CD8-positive, alpha-beta memory T cell (primary cell): ENCODE measurements at places on chromosomes 2 and 18.

- no peak for DNase-seq
- no peak overlapping the region for H3K4me3 ChIP-seq
- no peak overlapping the region for H3K27ac ChIP-seq
- no peaks in the 10 kb centered on the region for H3K27me3 ChIP-seq
- no peaks in the 10 kb centered on the region for H3K4me1 ChIP-seq
Measured at GRCh38 chr18:44286049-44286448, 394.6 kb upstream of the SETBP1 start.

- no peak for DNase-seq
- peaks cover 3% of the 10 kb centered on the region for H3K36me3 ChIP-seq
- peaks cover 28% of the 10 kb centered on the region for H3K4me1 ChIP-seq
- H3K4me3 ChIP-seq = peak overlapping the region; percentile 52
- no peaks in the 10 kb centered on the region for H3K27me3 ChIP-seq
- H3K27ac ChIP-seq = no peak overlapping the region
Measured at GRCh38 chr2:127884436-127884835, 1.3 kb downstream of the AMMECR1L start.

- H3K4me1 ChIP-seq = peaks cover 5% of the 10 kb centered on the region
- no peak overlapping the region for H3K27ac ChIP-seq
- H3K4me3 ChIP-seq = no peak overlapping the region
- no peaks in the 10 kb centered on the region for H3K36me3 ChIP-seq
- H3K27me3 ChIP-seq = peaks cover 5% of the 10 kb centered on the region
Measured at GRCh38 chr2:74447230-74447999, 5.7 kb upstream of the RTKN start.

- no peaks in the 10 kb centered on the region for H3K27me3 ChIP-seq
- no peak for DNase-seq
- H3K27ac ChIP-seq = no peak overlapping the region
Measured at GRCh38 chr2:49248506-49248905, 94.2 kb upstream of the FSHR start.

DNA sequence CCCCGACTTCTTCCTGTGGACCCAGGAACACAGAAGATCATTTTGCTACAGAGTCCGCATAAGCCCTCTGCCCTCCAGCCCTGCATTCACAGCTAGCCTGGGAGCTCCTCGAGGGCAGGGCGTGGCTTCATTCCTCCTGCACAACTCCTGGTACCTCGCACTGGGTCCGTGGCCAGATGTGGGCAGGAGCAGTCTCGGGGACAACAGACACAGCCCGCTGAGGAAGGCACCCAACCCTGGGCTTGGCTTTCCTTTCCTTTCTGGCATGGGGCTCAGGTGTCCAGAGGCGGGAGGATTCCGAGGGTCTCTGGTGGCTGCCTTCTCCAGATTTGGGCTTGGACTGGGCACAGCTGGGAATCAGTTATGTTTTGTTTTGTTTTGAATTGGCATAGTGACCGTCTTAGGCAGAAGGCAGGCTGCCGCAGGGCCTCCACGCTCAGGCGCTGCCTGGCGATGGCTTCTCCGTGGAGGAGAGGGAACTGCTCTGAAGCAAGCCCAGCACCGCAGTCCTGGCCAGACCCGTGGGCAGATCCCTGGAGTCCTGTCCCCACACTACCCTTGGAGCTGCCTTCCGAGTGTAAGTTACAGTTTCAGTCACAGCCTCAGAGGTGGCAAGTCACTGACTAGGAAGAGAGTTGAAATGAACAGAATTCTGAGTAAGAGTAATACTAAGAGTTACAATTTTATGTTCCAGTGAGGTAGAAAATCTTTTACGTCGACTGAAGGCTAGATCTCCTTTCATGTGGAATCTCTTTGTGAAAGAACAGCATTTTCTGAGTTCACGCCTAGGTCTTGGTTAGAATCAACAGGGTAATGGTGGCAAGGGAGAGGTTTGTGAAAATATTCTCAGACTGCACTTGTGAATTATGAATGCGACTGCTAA is 47.9 kb downstream of the LDLRAD4 start:
- no peak for DNase-seq
- no peak overlapping the region for H3K27ac ChIP-seq
- peak overlapping the region; percentile 26 for H3K4me3 ChIP-seq
- H3K36me3 ChIP-seq = no peaks in the 10 kb centered on the region
- peaks cover 32% of the 10 kb centered on the region for H3K4me1 ChIP-seq

DNA sequence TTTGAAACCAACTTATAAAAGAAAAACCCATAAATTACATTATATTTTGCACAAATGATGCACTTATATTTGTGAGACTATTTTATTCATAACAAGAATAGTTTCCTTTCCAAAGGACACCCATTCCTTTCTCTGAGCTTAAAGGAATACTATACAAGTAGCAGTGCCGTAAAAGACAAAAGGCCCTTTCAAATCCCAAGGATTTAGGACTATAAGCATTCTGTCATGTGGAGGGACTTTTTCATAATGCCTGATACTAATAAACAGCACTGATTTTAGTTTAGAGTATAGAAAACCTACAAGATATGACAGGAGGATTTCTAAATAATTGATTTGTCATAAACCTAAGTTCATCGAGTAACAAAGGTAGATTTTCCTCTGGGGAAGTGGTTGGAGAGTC is 1134.2 kb upstream of the ZEB2 start:
- no peaks in the 10 kb centered on the region for H3K27me3 ChIP-seq
- DNase-seq = no peak
- no peaks in the 10 kb centered on the region for H3K36me3 ChIP-seq

DNA sequence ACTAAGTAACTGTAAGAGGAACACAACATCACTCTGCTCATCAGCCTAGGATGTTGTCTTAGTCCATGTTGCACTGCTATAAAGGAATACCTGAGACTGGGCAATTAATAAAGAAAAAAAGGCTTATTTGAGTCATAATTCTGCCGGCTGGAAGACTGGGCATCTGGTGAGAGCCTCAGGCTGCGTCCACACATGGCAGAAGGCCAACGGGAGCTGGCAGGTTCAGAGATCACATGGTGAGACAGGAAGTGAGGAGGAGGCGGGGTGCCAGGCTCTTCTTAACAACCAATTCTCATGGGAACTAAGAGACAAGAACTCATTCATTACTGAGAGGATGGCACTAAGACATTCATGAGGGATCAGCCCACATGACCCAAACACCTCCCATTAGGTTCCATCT is 46.8 kb downstream of the EPG5 start:
- no peak overlapping the region for H3K27ac ChIP-seq
- H3K27me3 ChIP-seq = no peaks in the 10 kb centered on the region
- DNase-seq = no peak
- peaks cover 40% of the 10 kb centered on the region for H3K36me3 ChIP-seq

DNA sequence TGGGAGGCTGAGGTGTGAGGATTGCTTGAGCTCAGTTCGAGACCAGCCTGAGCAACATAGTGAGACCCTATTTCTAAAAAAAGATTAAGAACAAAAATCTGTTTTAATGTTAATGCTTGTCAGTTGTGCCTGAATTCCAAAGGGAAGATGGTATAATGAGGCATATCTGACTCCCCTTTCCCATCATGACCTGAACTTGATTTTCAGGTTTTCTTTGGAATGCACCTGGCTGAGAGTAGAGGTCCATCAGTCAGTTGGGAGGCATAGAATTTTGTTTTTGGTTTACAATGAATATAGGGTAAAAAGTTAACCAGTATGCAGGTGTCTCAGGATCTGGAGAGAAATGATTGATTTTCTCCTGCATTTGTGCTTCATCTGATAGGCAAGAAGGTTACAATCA is 20.4 kb downstream of the RPIA start:
- DNase-seq = no peak
- H3K36me3 ChIP-seq = no peaks in the 10 kb centered on the region
- no peaks in the 10 kb centered on the region for H3K27me3 ChIP-seq
- no peak overlapping the region for H3K4me3 ChIP-seq
- H3K27ac ChIP-seq = no peak overlapping the region

GRCh38 chr18:34493099-34493544 is 217.0 kb upstream of the DTNA start:
- no peak overlapping the region for H3K27ac ChIP-seq
- no peak for DNase-seq
- H3K4me3 ChIP-seq = no peak overlapping the region
- no peaks in the 10 kb centered on the region for H3K27me3 ChIP-seq
- H3K36me3 ChIP-seq = no peaks in the 10 kb centered on the region
- H3K4me1 ChIP-seq = no peaks in the 10 kb centered on the region

DNA sequence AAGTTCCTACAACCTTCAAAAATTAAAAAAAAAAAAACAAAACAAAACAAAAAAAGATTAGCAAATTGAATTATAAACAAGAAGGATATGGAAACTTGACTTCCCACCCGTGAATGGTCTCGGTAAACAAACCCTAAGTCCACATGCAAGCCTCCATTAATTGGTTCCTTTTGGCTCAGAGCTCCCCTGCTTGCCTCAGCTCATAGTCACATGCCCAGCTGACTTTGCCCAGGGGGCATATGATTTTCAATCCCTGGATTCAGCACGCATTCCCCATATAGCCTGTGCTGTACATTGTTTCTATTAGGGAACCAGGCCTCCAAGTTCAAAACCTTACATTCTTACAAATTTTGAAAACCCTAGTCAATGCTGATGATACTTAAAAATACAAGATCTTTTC is 95.0 kb downstream of the PID1 start:
- no peaks in the 10 kb centered on the region for H3K27me3 ChIP-seq
- no peaks in the 10 kb centered on the region for H3K4me1 ChIP-seq
- H3K4me3 ChIP-seq = no peak overlapping the region
- H3K27ac ChIP-seq = no peak overlapping the region
- DNase-seq = no peak
- H3K36me3 ChIP-seq = no peaks in the 10 kb centered on the region

DNA sequence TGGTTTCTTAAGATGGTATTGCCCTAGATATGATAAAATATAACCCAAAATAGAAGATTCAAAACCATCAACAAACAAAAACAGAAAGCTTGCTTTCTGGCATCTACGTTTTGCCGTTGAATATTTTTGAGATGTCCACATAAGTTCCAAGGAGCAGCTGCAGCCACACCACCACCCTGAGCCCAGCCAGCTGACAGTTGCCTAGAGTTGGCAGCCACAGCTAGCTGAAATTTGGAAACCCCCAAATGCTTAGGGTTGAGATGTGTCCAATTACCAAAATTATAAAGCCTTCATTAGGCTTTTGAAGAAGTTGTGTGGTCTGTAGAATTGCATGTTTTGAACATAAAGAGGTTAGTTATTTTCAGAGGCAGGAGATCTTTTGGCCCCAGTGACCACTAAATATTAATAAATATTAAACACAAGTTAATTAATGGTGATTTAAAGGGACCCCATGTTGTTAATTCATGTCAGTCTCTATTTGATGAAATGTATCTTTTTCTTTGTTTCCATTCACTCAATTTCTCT is 118.1 kb upstream of the DTNA start:
- no peaks in the 10 kb centered on the region for H3K27me3 ChIP-seq
- no peak for DNase-seq
- H3K27ac ChIP-seq = no peak overlapping the region
- H3K4me1 ChIP-seq = no peaks in the 10 kb centered on the region
- H3K4me3 ChIP-seq = no peak overlapping the region

DNA sequence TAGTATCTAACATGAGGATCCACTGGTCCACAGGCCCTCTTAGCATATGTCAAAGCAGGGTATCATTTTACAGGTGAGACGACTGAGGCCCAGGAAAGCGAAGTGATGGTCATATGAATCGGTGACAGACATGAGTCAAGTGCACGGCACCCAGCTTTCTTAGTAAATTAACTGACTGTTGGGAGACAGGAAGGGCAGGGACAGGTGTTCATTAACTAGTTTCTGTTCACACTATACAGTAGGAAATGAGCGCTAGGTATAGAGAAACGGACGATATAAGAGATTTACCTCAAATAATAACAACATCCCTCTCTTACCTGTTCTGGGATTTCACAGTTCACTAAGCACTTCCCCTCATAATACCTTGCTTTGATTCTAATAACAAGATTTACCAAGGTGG is 1.7 kb upstream of the SMARCAL1 start:
- no peaks in the 10 kb centered on the region for H3K4me1 ChIP-seq
- H3K4me3 ChIP-seq = no peak overlapping the region
- no peaks in the 10 kb centered on the region for H3K27me3 ChIP-seq

- DNase-seq = no peak
- no peak overlapping the region for H3K4me3 ChIP-seq
Measured at GRCh38 chr18:6994771-6995430, 122.7 kb downstream of the LAMA1 start.

- no peaks in the 10 kb centered on the region for H3K36me3 ChIP-seq
- H3K4me1 ChIP-seq = no peaks in the 10 kb centered on the region
- H3K27me3 ChIP-seq = no peaks in the 10 kb centered on the region
- no peak for DNase-seq
Measured at GRCh38 chr2:43455731-43456642, 139.9 kb downstream of the THADA start.
